ENCODE measurements at places on chromosomes 2 and 18.

- no peak for DNase-seq
Measured at GRCh38 chr18:3713166-3713565, 263.2 kb downstream of the TGIF1 start.

DNA sequence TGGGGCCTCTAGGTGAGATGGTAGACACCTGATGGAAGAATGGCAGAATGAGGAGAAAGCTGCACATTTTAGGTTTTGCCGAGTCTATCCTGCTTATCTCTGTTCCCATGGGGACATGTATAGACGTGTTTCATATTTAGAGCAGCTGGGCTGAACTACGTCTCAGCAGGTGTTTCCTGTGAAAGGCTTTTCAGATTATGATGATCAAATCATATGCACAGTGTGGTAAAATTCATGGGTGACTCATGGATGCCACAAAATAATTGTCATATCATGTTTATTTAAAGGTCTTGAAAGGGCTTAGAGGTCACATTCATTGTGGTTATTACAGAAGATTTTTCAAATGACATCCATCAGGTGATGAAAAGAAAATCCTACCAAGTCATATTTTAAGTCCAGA lies 90.5 kb downstream of the ICOS start:
- no peak for DNase-seq

- no peak for DNase-seq
Measured at GRCh38 chr2:160859096-160859495, 301.1 kb upstream of the TANK start.

- no peak for DNase-seq
Measured at GRCh38 chr2:144586476-144586875, 66.6 kb upstream of the ZEB2 start.

GRCh38 chr2:184581391-184581790 lies 16.9 kb upstream of the ZNF804A start:
- no peak for DNase-seq

GRCh38 chr2:127226520-127227263 lies 6.6 kb upstream of the CYP27C1 start:
- DNase-seq = no peak

- no peak for DNase-seq
Measured at GRCh38 chr2:219514196-219514761, at the start of gene ASIC4. Gene ASIC4 (plus strand): TSS chr2:219514482. CDS start chr2:219514725, 243 bp downstream.

- DNase-seq = no peak
Measured at GRCh38 chr2:46306988-46307655, 9.9 kb downstream of the EPAS1 start.

GRCh38 chr18:9404565-9405060 lies 70.0 kb downstream of the TWSG1 start:
- DNase-seq = no peak

DNA sequence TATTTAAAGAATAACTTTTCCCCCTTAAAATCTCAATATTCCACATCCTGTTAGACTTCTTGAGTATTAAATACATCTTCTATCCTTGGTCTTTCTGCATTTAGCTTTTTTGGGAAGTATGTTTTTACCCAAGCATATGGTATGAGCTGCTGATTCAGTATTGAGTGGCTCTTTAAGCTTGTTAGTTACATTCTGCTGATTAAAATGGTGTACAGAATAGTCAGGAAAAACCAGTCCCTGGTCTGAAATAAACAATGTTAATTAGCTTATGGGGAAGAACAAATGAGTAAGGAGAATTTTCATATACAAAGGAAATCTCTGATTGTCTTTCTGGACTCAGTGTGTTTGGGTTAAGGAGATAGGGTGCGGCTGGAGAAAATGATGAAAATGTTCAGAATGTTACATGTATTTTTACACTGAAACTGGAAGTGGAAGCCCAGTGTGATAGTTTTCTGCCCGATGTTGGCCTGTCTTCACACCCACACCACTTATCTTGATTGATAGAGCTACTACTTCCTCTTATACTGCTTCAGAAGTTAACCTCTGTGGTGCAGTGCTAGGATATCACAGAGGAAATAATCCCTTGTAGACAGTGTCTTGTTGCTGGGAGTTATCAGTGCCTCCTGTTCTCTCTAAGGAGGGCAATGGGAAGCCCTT lies 84.0 kb downstream of the MSH2 start:
- no peak for DNase-seq

GRCh38 chr2:112626604-112627059 lies 19.1 kb upstream of the SLC20A1 start:
- DNase-seq = peak; percentile 21

- no peak for DNase-seq
Measured at GRCh38 chr2:65390134-65390533, 42.3 kb downstream of the SPRED2 start.

DNA sequence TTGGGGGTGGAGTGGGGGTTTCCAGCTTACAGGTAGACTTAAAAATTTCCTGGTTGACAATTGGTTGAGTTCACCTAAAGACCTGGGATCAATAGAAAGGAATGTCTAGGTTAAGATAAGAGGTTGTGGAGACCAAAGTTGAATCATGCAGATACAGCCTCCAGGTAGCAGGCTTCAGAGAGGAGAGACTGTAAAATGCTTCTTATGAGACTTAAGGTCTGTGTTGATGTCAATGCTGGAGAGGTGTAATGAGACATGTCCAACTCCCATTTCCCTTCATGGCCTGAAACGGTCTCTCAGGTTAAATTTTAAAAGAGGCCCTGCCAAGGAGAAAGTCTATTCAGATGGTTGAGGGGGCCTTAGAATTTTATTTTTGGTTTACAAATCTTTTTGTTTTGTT lies 38.5 kb upstream of the RND3 start:
- no peak for DNase-seq

GRCh38 chr2:84160453-84160852 lies 298.6 kb downstream of the SUCLG1 start:
- no peak for DNase-seq

- DNase-seq = no peak
Measured at GRCh38 chr2:239255628-239256349, 145.0 kb downstream of the HDAC4 start.

GRCh38 chr2:65130664-65131175 lies 814 bp upstream of the RAB1A start:
- DNase-seq = no peak

DNA sequence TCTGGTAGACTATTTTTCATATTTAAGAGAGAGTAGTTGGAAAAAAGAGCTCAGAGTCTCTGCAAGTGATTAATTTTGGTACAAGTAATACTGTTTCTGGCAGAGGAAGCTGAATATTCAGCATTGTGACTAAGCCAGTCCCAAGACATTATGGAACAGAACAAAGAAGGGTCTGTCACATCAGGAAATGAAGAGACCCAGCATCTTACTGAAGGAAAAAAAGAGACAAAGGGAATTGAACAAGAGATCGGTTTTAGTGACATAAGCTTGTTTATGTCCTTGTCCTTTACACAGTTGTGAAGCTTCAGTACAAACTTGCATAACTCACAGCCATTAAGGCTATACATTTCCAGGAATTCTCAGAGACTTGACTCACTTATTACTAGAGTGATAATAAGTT lies 568.5 kb upstream of the SLC8A1 start:
- DNase-seq = no peak

DNA sequence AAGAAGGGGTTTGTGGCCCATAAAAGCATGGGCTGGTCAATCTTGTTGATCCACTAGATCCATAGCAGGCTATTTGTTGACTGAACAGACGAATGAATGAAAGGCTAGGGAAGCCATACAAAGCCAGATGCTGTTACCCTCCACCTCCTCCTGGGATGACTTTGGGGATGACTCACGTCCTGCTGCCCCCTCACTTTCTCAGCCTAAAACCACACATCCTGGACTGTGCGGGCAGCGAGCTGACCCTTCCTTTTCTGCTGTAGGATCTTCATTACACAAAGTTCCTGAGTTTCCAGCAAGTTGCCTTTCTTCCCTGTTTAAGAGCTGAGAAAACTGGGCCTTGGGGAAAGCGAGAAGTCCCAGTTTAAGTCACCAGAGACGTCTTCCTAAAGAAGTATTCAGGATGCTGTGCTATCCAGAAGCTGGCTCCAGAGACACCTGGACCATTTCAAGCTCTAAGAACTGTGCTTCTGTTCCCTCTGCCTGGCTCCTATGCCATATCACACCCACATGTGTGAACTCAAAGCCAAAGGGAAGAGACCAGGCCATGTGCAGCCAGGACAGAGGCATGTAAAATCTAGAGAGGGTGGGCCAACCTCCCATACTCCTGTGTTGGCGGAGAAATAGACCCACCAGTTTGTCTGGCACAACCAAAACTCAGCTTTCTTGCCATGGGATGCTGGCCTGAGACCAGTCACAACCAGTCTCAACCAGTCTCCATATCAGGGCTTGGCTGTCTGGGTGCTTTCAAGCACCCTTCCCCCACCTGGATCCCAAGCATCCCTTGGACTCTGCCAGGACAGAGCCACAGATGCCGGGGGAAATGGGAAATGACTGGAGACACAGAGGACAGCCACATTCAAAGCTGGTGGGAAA lies 4.7 kb upstream of the SLC20A1 start:
- no peak for DNase-seq

GRCh38 chr2:219182331-219183150 lies 4.5 kb downstream of the RETREG2 start:
- no peak for DNase-seq

GRCh38 chr2:74081030-74081762 lies 66.5 kb downstream of the BOLA3 start:
- DNase-seq = no peak

DNA sequence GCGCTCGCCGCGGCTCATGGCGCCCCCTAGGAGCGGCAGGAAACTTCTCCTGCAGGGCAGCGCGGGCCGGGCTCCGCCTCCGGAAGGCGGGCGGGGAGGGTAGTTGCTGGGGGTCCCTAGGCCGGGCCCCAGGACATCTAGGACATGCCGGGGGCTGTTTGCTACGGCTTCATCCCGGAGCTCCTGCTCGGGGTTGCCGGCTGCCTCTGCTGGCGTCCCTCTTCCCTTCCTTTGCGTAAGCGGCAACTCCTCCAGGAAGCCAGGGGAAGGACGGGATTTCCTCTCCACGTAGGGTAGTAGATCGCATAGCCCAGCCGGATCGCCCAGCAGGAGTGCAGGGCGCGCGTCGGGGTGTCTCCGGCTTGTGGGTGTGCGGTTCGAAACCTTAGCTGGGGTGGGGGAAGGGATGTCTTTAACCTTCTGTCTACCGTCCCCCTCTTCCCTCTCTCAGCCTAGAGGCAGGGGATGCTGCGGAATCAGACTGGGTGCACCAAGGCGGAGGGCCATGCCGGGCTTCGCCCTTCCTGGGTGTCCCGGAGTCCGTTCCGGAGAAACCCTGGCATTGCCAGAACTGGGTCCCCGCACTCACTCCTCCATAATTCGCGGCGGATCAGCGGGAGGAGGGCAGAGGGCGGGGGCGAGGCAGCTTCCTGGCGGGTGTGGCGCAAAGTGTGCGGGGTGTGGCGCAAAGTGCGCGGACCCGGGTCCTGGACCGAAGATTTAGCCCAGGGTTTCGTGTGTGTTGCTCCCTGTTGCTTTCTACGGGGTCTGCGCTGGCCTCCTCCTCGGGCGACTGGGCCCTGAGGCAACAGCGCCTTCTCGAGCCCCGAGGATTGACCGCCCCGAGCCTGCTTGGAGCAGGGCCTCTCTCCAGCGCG lies 12.2 kb upstream of the SKOR2 start:
- DNase-seq = no peak

GRCh38 chr2:176391148-176391419 lies 121.8 kb downstream of the MTX2 start:
- no peak for DNase-seq

DNA sequence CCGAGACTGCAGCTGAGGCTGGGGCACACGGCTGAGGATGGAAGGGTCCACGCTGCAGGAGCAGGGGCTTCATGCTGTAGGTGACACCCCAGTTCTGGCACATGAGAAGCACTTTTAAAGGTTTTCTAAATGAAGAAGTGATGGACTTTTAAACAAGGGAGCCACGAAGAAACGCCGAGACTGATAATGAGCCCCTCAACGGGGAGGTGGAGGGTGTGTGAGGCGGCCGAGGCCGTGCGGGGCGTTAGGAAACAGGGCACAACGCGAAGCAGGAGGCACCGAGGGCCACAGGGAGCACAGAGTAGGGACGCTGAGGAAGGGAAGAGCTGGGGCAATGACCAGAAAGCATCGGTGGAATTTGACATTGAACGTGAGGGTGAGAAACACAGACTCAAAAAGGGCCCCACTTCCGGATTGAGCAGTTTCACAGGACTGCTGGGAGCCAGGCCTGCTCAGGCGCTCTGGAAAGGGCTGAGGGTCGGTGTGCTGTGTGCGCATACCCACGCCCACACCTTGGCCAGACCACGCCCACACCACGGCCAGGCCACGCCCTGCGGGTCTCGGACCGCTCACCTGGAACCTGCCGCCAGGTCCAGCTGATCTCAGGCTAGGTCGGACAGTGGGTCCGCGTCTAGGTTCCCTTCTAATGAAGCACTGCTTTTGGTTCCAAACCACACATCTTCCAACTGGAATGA lies 115.7 kb downstream of the GYPC start:
- no peak for DNase-seq

- no peak for DNase-seq
Measured at GRCh38 chr18:40962784-40963183, 992.2 kb upstream of the PIK3C3 start.

DNA sequence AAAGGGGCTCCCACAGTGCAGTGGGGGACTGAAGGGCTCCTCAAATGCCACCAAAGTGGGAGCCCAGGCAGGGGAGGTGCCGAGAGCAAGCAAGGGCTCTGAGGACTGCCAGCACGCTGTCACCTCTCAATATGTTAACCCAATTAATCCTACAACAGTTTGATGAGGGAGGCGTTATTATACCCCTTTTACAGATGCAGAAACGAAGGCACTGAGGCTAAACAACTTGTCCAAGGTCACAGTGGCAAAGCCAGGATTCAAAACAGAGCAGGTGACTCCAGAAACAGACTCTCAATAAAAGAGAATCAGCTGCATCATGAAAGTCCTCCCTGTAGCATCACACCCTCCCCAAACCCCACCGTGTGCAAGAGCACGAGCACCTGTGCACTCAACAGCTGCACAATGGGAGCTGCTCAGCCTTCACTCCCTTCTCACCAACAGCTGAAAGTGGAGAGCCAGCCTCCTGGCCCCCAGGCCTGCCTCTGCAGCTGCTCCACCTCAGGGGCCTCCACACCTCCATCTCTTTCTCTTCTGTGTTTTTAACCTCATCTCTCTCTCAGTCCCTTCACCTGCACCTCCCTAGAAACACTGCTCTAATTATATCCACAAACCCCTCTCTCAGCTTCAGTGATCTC lies 8.1 kb downstream of the NPC1 start:
- no peak for DNase-seq

DNA sequence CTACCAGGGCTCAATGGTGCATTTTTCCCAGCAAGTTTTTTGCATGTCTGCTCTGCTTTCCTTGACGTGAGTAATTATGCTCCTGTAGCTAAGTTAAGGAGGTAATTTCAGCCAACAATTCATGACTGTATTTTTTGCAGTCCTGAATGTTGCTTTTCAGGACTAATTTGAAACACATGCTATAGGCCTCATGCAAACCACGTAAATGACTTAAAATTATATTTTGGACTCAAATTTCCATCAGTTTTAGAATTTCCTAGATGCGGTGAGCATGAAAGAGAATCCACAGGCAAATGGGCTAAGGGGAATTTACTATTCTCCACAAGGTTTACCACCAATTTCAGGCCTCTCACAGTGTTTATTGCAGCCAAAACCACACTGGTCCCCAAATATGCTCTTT lies 589.9 kb upstream of the LRRTM1 start:
- DNase-seq = no peak
